ENCODE measurements at places on chromosomes 4 and X.

DNA sequence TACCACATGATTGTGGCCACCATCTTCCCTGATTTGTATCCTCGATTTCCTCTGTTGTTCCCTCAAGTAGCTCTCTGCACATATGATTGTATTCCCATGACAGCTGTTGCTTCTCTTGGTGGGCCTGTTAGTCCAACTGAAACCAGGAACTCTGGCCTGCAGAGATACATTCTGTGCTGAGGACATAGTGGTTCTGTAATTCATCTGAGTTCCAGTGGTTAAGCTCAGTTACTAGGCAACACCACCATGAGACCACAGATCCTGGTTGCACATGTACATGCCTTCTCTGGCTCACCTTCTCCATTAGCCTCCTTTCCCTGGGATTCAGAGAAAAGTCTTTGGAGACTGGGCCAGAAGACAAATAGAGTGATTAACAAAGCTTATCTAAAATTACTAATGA is 172.1 kb upstream of the SLC7A11 start:
- no peak for DNase-seq

GRCh38 chrX:26286836-26287235 is 70.9 kb downstream of the MAGEB5 start:
- no peak for DNase-seq

DNA sequence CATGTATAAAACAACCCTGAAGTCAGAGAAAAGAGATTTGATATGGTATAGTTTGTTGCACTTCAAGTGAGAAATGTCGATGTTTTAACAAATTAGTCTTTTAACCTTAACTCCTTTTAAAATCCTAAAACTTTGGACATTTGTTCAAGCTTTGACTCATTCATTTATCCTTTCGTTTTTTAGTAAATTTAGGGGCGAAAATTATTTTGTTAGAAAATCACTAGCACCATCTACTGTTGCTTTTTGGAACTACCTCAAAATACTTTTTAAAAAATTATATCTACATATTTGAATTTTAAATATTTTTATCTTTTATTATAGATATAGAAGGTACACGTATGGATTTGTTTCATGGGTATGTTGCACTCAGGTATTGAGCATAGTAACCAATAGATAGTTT is 165.1 kb upstream of the POF1B start:
- DNase-seq = no peak

DNA sequence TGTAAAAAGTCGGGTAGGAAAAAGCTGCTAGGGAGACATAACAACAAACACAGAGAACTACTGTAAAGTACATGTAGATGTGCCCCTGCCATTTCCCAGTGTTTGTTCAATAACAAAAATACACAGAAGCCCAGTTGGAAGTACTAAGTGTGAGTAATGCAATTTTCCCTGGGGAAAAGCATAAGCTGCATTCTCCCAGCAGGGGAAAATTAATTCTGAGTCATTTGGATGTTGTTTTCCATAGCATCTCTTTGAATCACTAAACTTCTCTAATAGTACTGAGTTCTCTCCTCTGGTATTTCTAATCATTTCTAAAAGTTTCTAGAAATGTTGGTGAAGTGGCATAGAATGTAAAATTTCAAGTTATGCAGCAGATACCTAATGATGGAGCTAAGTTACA is 1114.9 kb downstream of the C4orf33 start:
- no peak for DNase-seq

DNA sequence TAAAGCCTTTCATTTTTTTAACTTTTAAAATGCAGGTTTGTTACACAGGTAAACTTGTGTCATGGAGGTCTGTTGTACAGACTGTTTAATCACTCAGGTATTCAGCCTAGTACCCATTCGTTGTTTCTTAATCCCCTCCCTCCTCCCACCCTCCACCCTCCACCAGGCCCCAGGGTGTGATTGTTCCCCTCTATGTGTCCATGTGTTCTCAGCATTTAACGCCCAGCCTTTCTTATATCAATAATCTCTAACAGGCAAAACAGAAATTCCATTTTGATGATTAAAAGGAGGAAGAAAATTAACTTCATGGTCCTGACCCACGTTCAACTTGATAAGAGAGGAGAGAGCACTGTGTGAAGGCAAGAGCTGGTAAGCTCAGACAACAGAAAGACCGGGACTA is 75.1 kb downstream of the TSPAN5 start:
- DNase-seq = no peak

- no peak for DNase-seq
These were observed 82.0 kb downstream of the MANBA start for GRCh38 chr4:102678695-102679335.

GRCh38 chr4:74377714-74378113 is 12.8 kb downstream of the EREG start:
- DNase-seq = no peak

All from neural crest cell (in vitro differentiated cells).